ENCODE measurements at places on chromosomes 5 and 9. TPM values are rescaled to one million over a fixed set of nuclear protein-coding genes. Genes with fewer than 3 reads are reported as not detected.

GRCh38 chr5:68565427-68565826 lies 349.9 kb downstream of the PIK3R1 start:
- no peak for DNase-seq

Gene SGTB
- 17.8 TPM for total RNA-seq

Gene SLC34A1
- not detected for total RNA-seq

Gene FAM221B
- not detected for total RNA-seq

- no peak for DNase-seq
Observed at GRCh38 chr5:128225245-128226030, 141.9 kb downstream of the SLC12A2 start.

DNA sequence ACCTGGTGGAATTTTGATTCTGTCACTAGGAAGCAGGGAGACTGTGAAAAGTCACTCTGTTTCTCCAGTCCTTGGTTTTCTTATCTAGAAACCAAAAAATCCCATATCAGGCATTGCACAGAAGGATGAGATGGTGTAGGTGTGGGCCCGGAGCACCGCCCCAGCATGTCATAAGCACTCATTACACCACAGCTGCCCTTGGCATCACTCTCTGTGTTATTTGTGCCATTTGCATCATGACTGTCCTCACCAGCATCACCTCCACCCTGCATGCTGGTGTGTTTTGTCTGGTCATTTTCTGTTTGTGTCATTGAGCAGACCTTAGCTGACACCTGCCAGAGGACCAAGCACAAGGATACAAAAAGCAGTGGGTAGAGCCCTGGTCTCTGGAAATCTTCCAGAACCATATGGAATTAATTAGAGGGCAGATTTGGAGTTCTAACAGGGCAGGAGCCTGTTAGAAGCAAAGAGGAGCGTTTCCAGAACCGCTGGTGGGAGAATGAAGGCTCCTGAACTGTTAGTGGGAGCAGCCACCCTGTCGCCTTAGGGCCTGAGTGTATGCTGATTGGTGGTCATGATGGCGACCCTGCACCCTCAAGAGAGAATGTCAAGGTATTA lies 99.3 kb downstream of the AMBP start:
- no peak for DNase-seq

Gene MARCHF11
- 0.86 TPM for total RNA-seq

Gene GCNT4
- total RNA-seq, result 14.4 TPM

DNA sequence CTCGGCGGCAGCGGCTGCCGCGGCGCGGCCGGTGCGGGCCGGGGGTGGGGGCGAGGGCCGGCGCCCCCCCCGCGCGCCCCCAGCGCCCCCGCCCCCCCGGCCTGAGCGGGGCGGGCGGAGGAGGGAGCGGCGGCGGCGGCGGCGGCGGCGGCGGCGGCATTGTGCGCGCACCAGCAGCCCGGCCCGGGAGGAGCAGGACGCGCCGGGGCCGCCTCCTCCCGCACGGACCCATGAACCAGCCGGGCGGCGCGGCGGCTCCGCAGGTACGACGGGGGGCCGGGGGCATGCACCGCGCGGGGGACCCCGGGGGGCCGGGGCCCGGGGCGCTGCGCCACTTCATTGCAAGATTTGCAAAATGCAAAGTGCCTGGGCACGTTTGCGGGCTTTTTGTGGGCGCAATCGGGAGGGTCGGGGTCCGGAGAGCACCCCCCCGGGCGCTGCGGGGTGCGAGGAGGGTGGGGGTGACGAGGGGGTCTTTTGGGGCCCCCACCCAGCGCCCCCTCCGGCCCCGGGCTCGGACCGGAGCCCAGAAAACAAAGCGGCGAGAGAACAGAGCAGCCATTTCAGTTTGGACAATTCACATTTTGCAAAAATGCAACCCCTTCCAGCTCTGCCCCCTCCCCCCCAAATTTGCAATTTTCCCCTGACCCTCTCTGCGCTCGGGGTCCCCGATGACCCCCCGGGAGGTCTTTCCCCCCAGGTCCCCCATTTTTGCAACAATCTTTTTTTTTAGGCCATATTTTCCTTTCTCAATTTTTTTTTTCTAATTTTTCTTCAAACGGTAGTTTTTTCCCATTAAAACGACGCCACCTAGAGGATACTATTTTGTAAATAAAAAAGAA lies at the start of gene ZNF618:
Gene ZNF618, plus strand, starts transcription at position 159 of the 842 bp plus-strand sequence. Its CDS starts 72 bp downstream, at position 231.
- peak; percentile 67 for DNase-seq

DNA sequence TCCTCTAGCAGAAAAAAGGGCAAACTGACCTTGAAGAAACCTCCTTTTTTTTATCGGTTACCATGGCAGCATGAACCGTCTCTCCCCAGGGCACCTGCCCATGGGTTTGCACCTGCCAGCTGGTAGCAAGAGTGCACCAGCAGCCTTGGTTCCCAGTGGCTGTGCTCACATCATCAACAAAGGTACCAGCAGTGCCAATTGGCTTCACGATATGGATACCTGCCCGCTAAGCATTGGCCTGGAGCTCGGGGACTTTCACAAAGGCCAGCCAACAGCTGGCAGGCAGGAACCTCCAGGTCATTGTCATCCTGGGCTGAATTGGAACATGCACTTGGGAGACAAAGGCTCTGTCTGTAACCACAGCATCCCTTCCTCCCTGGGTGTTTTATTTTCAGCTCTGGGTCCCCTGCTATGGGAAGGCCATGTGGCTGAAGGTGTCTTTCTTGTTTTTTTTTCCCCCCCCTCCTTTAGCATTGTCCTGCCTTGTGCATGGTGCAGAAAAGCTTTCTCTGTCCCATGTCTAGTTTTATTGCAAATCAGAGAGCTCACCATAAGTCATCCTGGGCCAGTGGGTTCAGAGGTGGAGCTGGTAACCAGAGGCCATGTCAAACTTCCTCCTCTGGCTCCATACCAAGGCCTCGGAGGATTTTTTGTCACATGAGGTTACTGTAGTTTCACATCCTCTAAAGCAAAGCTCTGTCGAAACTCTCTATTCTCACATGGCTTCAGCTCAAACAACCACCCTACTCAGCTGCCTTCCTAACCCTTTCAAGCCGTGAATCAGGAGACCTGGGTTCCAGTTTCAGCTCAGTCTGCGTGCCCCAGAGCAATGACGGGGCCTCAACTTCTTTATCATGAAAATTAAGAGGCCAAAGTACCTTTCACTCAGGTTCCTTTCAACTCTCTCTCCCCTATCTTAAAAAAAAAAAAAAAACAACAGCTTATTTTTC lies 145.5 kb upstream of the MAP3K1 start:
- peak; percentile 47 for DNase-seq

GRCh38 chr9:22084336-22085035 lies 75.4 kb upstream of the CDKN2B start:
- DNase-seq, result no peak

DNA sequence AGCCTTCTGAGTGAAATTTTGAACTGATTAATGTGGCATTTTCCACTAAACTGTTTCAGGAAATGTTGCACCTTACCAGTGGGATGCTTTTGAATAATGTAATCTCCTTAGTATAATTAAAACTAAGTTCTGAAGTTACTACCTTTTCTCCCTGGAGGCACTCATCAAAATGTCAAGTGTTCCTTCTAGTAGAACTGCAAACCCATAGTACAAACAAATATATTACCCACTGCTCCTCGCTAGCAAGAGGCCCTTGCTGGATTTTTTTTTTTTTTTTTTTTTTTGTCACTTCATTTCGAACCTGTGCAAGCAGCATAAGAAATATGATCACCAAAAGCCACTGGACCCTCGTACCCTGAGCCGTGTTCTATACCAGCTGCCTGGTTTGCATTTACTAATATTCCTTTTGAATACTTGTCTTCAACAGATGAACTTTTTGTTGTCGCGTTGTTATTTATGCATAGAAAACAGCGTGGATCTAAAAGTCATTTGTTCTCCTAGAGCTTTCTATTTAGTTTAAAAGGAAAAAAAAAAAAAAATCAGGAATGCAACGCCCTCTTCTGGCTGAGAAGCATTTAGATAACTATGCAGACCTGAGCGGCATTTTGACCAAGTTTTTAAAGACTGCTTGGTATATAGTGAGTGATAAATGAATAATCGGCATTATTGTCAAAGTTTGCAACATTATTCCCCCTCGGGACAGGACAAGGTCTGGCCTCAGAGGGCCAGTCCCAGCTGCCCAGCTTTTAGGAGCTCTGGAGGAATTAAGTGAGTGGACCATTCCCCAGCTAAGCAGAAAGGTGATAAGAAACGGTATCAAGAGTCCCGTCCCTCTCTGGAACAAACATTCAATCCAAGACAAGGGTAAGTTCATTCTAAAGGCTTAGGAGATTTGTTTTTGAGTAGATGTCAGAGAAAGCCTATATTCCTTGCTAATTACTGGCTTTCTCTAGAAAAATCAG lies 162.5 kb upstream of the KIF2A start:
- no peak for DNase-seq

DNA sequence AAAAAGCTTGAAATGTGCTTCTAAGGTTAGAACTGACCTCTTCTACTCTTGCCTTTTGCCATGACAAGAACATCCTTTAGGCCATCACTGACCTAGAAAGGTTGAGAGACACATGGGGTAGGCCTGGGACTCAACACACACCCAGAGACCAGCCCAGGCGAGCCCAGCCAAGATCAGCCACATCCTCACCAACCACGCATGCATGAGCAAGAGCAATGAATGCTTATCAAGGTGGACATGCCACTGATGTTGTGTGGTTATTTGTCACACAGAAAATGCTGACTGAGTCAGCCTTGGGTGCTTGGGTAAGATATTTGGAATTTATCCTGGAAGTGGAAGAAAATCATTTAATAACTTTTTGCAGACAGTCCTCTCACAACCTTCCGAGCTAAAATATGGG lies 39.4 kb downstream of the SMIM23 start:
- DNase-seq, result no peak

Data from H1 (cell line).